Midbrain (tissue), 1 donor: ENCODE measurements at places on chromosomes 16 and 17.

- DNase-seq = no peak
Measured at GRCh38 chr16:75750528-75750927, 24.2 kb upstream of the CPHXL start.

DNA sequence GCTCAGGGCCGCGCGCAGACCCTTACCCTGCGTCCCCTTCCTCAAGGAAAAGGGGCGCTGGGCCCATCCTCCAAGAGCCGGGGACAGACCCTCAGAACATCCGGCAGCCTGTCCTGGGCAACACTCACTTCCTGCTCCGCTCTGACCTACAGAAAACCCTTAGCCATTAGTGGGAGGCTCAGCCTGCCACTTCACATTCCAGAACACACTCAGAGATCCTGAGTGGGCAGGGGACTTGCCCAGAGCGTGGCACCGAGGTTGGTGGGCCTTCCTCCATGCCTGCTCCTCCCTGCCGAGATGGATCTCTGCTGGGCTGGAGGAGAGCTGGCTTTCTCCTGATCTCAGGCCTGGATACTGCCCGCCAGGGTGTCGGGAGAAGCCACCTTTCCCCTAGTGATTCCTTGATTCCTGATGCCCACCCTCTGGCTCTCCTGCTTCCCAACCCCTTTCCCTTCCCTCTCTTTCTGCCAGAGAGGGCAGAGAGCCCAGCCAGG, 1.5 kb downstream of the SCARF1 start:
- no peak for DNase-seq

DNA sequence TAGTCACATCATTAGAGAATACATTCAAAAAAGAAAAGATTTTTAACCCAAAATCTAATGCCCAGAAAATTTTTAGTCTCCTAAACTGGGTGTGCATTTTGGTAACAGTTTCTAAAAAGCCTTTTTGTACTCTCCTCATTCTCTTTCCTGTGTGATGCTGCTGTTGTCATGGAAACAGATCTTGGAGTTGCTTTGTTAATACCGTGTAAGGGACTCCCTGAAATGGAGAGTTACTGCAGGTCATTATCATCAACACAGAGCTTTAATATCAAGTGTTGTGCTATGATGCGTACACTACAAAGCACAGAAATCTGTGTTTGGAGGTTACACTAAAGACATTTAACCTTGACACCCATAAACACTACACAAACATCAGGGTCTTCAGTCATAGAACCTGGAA, 216.3 kb downstream of the PRKCA start:
- DNase-seq = peak; percentile 58

- no peak for DNase-seq
Measured at GRCh38 chr17:28141313-28141712, 98.8 kb downstream of the NLK start.

GRCh38 chr17:81665205-81666091, 957 bp downstream of the OXLD1 start:
- DNase-seq = no peak
